Sigmoid colon (tissue), 7 donors: ENCODE measurements at places on chromosomes 7 and 10. TPM values are rescaled to one million over a fixed set of nuclear protein-coding genes. Genes with fewer than 3 reads are reported as not detected.

DNA sequence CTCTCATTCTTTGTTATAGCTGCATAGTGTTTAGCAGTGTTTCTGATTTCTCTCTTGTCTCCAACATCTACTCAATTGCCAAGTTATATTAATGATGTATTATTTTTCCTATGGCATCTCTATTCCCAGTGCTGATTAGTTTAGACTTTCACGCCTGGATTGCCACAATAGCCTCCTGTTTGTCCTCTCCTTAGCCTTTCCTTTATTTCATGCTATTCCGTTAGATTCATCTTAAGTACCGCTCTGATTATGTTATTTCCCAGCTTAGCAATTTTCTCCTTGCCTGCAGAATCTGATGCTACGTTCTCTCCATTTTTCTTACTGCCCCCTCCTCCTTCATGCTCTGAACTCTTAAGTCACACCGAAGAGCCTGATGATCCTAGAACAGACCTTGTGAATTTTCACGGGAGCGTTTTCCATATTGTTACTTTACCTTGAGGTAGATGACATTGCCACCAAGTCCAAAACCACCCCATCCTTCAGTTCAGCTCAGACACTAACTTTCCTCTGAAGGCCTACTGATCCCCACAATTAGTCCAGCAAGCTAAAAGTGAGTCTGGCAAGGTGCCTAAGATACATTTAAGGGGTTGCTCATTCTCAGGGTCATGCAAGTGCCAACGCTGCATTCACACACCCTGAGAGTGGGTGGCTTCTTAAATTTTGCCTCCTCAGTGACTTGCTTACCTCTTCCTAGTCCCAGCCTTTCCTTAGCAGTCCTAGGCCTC is 6.6 kb upstream of the NRF1 start:
- no peak for DNase-seq

DNA sequence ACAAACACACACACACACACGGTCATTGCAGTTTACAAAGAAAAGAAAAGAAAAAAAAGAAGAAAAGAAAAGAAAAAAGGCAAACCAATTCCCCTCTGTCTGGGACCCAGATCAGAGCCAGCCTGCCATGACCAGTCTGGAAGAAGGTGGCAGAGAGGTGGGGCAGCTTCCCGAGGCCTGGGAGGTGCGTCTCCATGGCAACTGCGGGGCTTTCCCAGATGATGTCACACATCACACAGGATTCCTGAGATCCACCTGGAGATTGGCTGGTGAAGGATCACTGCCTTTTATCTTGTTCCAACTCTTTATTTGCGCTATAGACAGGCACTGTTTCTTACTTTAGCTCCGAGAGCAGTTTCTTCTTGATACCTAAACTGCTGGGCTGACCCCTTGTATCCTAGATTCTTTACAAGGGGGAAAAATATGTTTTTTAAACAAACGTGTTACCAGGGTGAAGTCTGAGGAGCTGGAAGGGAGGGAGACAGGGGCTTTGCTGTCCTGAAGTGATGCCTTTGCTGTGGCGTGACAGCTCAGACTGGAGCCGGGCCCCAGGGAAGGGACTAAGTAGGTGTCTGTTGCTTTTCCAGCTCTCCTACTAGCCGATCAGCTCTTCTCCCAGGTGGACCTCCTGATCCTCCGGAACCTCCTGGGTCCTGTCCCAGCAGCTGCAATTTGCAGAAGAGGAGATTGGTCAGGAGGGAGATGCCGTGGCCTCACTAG is 298.5 kb downstream of the KLF6 start:
- DNase-seq: no peak

DNA sequence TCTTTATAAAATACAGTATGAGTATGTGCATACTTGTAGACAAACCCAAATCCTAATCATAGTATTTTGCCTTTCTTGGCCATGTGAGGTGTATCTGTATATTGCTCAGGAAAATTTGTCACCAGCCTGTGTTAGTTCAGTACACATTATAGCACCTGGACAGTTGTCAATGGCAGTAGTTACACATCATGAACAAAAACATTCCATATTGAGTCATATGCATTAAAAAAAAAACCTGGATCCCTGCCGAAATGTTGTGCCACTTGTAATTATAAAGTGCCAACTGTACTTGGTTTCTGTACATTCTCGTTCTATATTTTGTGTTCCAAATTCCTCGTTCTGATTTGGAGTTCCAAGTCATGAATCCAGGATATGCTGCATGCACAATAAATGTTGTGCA is 410.4 kb downstream of the INHBA start:
- DNase-seq: no peak

GRCh38 chr10:114823077-114823463 is 1.5 kb downstream of the FHIP2A start:
- DNase-seq: no peak

- DNase-seq: no peak
These were observed 177.2 kb downstream of the PTN start for GRCh38 chr7:137166363-137166762.

DNA sequence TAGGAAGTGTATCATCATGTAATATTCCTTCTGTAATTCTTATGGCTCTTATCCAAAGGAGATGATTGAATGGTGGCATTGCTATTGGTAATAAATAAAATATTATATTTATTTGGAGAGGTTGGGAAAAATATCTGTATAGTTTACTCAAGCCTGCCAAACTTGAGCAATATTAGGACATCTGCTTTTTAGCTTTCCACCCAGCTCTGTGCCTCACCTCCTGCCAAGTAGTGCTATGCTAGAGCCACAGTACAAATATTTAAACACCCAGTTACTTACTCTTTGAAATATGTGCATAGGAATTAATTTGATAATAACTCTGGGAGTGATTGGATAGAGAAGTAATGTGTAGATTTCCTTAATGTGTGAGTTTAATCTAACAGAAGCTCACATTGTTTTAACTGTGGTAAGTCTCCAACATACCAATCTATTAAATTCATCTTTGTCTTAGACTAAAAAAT is 129.2 kb downstream of the BBS9 start:
- no peak for DNase-seq

DNA sequence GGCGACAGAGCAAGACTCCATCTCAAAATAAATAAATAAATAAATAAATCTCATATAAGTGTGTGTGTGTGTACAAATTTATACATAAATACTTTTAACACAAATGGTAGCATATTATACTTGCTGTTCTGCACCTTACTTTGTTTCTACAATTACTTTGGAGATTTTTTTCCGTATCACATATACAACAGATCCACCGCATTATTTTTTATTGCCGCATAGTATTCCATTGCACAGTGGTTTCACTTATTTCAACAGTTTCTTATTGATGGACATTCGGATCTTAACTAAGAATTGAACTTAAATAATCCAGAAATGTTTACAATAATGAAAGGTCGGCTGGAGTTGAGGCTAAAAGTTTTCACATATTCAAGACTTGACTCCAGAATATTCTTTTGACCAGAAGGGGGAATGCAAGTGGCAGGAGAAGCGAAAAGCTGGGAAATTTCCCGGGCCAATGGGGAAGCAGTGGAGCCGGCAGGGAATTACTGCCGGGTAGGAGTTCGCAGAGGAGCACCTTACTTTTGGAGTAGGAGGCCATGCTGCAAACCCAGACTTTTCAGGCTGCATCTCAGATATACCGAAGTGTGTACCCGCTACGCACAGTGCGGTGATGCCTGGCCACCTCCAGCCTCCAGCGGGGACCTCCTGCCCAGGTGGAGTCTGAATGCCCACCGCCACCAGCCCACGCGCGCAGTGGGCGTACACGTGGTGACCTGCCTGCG is 415 bp upstream of the CNNM1 start:
- DNase-seq: peak; percentile 67

Gene UNCX
- total RNA-seq: not detected

Gene CARD11
- total RNA-seq: 0.14 TPM
